ENCODE measurements at places on chromosomes 5 and 9.

GRCh38 chr9:70387663-70388062 is 26.8 kb downstream of the KLF9 start:
- no peak for DNase-seq

- DNase-seq, result no peak
These were observed 181.8 kb downstream of the CRB2 start for GRCh38 chr9:123537809-123538208.

- no peak for DNase-seq
These were observed 41.3 kb upstream of the TESK1 start for GRCh38 chr9:35563791-35564197.

DNA sequence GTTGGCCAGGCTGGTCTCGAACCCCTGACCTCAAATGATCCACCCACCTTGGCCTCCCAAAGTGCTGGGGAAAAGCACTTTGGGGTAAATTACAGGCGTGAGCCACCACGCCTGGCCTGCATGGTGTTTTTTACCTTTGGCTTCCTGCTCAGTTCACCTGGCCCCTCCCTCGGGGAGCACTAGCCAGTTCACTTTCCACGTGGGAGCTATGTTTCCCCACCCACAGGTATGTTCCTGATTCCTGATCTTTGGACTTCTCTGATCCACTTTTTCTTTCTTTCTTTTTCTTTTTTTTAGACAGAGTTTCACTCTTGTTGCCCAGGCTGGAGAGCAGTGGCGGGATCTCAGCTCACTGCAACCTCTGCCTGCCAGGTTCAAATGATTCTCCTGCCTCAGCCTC is 15.8 kb downstream of the DAB2IP start:
- no peak for DNase-seq

- no peak for DNase-seq
These were observed 12.5 kb downstream of the PTCH1 start for GRCh38 chr9:95504053-95504963.

GRCh38 chr5:112625246-112625645 is 112.4 kb upstream of the APC start:
- DNase-seq, result no peak

GRCh38 chr9:125425170-125425897 is 163.7 kb downstream of the GAPVD1 start:
- no peak for DNase-seq

DNA sequence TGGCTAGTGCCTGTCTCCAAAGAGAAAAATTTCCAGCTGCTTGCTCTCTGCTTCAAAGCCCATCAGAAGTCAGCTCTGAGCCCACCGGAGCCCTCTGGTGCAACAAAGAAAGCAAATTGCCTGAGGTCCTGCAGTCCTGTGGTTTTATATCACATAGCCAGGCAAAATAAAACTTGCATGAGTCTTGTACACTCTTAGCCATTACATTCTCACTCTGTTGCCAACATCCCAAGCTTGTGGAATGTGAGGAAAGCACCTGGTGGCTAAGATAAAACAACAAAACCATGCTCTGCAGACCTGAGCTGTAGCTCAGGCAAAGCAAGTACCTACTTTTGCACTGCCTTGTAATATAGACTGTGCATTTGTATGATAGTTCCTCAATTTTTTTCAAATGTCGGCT is 133.7 kb downstream of the GPBP1 start:
- DNase-seq, result no peak

- no peak for DNase-seq
These were observed 343.2 kb downstream of the ZNF608 start for GRCh38 chr5:124403281-124403680.

- peak; percentile 19 for DNase-seq
These were observed 1.5 kb downstream of the PRRC2B start for GRCh38 chr9:131395157-131396098.

GRCh38 chr9:21831841-21832509 is 29.5 kb downstream of the MTAP start:
- no peak for DNase-seq

DNA sequence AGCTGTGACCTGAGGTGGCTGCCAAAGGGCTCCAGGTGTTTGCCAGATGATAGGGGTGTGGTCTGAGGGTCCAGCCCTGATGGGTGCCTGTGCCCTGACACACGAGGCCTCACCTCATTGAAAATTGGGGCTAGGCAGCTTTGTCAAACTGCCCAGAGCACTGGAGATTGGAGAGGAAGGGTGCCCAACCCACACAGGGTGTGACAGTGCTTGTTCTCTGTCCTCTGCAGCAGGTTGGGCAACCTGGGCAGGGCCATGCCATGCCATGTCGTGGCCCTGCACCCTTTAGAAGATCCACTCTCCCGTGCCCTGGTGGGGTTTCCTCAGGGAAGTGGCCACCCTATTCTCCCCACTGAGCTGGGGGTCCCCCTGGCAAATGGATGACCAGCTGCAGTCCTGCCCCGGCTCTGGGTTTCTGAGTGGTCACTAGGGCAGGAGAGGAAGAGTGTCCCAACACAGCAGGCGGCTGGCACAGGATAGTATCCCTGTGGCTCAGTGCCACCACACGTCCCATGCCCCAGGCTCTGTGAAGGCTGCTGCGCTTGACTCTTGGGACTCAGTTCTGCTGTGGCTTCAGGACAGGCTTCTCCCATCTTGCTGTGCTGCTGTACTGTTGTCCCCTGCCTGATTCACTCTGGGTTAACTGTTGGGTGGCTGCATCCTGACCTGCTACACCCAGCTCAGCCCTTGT is 100.8 kb upstream of the PITX1 start:
- no peak for DNase-seq

DNA sequence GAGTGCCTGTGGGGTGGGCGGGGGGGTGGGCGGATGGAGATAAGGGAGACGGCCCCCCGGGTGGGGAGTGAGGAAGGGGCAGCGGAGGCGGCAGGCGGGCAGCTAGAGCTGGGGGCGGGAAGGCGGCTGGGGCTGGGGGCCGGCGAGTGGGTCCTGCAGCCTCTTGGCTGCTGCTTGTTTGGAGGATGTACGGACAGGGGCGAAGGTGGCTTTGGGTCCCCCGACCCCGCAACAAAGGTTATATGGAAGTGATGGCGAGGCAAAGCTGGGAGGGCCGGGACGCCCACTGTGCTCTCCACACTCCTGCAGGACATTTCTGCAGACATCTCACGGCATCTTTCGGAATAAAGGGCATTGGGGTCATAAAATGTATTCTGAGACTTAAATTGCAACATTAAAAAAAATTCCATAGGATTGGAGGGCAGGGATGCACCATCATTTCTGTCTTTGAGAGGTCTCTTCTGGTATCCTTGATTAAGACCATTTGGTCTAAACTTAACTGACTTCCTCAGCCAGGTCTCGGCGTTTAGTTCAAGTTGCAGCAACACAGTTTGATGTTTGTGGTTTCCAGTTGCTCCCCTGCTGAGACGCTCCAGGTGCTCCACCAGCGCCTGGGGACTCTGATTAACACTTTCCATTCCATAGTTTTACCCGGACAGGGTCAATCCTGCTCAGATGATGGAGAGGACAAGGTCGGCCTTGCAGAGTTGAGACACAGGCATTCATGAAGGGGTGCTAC is 101.6 kb upstream of the SSBP2 start:
- DNase-seq, result peak; percentile 52

GRCh38 chr5:158066076-158066475 is 207.1 kb upstream of the CLINT1 start:
- DNase-seq, result no peak

GRCh38 chr5:132681983-132682382 is 8.2 kb downstream of the IL4 start:
- DNase-seq, result no peak

GRCh38 chr5:120509053-120509452 is 45.0 kb downstream of the PRR16 start:
- no peak for DNase-seq

DNA sequence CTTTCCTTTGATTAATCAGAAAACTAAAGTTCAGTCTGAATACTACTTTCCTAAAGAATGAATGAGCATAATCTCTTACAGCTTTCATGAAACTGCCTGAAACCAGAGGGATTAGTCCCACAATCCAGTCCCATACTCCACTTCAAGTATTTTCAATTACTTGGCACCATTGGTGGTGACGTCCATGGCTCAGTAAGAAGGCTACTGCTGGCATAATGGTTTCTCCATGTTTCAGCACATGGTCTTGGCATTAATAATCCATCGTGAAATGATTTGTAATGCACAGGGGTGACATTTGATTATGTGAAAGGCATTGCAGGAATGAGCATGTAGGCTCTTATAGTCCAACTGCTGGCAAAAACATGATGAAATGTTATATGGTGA is 23.4 kb downstream of the LIX1 start:
- DNase-seq, result no peak

- DNase-seq, result no peak
These were observed 302.4 kb downstream of the NR3C1 start for GRCh38 chr5:143101121-143101520.

DNA sequence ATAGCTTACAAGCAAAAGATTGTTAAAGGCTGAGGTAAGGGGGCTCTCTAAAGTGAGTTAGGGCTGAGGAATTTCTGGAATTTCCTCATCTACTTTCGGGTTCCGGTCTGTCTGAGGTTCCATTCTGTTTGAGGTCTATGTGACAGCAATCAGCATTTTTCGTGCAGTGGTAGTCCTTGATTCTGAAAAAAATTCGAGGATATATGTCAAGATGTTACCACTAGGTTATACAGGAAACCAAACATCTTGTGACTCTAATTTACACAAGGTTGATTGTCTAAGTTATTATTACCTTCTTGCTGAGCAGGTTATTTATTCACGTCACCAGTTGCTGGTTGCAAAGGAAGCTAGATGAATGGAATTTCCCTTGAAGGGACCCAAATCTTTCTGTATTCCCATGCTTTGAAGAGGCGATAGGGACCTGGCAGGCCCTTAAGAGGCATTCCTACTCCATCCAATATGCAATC is 35.2 kb downstream of the RLN2 start:
- DNase-seq, result no peak

DNA sequence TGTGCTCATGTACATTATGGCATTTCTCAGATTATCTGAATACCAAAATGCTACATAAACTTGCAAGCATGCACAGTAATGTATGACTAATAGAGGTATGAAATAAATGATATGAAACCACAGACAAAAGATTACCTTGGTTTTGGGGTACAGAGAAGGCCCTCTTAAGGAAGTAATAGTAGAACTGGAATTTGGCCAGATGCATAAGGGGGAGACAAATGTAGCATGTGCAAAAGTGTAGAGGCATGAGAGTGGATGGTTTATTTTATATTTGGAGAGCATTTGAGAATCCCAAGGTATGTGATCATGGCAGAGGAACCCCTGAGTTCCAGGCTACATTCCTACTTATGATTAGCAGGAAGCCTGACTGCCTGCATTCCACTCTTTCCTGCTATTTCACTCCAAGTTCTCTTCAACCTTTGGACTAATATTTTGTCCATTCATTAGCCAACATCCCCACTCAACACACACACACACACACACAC is 74.2 kb downstream of the MAMDC2 start:
- no peak for DNase-seq

DNA sequence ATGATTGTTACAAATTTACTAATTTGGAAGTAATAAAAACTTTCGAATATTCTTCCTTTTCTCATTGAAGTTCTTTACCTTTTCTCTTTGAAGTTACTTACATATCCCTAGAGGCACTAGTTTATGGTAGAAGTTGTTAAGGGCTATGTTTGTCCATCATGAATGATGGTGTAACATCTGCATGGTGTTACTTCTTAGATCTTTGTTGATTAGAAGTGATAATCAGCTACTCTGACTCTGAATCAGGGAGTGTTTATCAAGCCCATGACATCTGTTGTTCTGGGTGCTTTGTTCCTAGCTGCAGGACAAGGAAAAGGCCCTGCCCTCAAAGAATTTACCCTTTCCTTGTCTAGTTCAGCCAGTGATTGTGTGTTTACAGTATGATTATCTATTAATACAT is 32.9 kb downstream of the MAP3K1 start:
- no peak for DNase-seq

- DNase-seq, result no peak
These were observed 182.7 kb downstream of the PAPPA start for GRCh38 chr9:116336133-116336862.

GRCh38 chr9:85884256-85884655 is 56.7 kb upstream of the NAA35 start:
- DNase-seq, result no peak

- no peak for DNase-seq
These were observed 3.3 kb downstream of the SHISAL2B start for GRCh38 chr5:64693636-64694035.

DNA sequence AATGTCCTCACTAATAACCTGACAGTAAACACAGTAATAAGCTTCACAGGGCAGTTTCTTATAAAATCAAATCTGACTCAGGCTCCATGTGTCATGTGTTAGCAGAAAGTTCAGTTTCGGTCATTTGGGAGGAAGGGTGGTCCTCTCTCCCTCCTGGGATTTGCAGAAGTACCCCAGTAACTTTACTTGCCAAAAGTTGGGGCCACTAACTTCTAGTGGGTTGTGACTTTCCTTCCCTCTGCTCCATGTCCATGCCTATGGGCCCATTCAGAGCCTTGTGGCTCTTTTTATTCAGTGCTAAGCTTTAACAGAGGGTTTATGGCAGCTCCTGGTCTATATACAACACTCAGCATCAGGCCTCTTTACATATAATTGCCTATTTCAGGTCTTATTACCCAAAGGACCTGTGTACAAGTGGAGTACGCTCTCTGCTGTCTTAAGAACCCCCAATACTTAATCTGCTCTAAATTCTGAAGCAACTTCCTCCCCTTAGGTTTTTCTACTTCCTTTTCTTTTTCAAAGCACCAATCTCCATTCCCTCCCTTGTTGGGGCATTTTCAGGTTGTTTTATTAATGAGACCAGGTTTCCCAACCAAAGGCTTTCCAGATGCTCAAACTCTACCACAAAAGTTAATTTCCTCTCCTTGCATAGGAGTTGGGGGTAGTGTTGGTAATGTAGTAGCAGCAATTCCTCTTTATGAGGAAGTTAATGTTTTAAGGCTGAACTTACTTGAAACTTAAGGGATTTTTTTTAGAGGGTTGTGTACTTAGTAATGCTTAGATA is 107.7 kb downstream of the CCDC192 start:
- DNase-seq, result no peak

DNA sequence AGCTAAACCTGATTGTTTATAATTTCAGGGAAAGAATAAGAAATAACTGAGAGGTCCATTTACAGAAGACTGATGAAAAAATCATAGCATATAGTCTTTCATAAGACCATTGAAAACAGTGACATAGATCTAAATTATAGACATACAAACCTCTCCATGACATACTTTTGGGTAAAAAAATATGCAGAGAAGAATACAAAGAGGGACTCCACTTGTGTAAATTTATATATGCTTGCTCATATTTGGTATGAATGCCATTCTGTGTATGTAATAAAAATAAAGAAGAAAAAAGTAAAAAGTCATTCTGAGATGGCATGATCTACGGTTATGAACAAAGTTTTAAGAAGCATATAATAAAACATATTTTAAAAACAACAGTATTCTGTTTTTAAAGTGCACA is 310.7 kb downstream of the ASTN2 start:
- DNase-seq, result no peak

DNA sequence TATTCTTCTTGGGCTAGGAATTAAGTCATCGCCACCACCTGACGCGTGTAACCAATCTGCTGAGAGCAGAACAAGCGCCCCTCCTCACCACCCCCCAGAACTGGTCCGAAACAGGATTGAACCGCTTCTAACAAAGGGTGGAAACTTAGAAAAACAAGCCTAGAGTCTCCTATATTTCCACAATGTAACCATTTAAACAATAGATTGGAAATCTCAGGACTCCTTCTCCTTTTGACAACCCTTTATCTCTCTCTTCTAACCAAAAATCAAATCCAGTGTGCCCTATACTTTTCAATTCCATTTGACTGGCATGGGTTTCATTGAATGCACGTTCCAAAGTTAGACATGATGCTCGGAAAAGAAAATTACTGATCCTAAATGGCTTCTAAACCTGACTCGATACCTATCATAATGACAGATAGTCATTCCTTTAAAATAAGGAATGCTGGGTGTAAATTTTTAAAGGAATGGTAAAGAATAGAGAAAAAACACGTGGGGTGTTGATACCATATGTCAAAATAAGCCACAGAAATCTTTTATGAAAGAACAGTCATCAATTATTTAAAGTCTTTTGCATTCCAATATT is 1.2 kb downstream of the ARRDC3 start:
- peak; percentile 82 for DNase-seq

Data from NCI-H774 (cell line).